ENCODE measurements at places on chromosomes 2 and 18.

DNA sequence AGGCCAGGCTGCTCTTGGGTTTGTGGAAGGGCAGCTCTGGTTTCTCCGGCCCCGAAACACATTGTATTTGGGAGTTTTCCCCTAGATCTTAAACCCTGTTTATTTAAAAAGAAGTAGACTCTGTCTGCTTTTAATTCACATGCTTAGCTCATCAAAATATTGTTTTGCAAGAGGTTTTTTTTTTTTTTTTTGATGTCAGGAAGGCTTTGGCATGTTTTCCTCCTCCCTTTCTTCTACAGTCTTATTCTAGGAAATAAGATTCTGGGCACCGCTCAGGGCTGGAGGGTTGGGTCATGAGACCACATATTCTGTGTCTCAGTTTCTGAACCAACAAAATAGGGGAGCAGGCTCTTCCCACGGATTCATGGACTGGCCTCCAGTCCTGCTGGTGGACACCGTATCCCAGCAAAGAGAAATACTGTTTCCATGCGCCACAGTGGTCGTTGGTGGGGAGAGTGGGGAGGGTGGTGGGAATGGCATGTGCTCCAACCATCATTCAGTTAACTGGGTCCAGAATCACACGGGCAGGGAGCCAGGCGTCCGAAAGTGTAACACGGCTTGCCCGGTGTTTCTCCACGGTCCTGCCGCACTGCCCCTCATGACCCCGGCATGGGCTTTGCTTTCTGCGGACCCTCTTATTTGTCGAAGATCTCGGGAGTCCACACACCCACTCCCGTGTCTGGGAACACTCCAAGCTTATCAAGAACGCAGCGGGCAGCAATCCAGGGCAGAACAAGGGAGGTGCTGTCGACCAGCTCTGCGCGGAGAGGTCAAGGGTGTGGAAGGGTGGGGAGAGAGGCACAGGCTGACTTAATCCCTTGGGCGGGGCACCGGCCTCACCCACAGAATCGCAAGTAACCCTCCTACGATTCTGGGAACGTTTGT is 176.7 kb downstream of the GLI2 start:
- DNase-seq: no peak

DNA sequence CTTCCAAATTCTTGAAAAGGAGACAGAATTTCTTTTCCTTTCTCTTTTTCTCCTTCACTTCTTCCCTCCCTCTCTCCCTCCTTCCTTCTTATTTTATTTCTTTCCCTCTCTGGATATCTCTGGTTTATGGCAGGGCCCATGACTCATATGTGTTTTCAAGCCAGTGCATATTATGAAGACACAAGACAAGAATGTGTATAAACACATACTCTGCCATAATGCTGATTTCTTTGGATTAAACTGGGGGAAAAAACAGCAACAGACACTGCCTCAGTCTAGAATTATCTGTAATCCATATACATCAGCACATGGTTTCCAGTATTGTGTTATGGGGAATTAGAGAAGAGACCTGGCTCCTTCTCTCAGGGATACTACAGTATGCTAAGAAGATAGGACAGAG is 82.8 kb upstream of the CPO start:
- no peak for DNase-seq

DNA sequence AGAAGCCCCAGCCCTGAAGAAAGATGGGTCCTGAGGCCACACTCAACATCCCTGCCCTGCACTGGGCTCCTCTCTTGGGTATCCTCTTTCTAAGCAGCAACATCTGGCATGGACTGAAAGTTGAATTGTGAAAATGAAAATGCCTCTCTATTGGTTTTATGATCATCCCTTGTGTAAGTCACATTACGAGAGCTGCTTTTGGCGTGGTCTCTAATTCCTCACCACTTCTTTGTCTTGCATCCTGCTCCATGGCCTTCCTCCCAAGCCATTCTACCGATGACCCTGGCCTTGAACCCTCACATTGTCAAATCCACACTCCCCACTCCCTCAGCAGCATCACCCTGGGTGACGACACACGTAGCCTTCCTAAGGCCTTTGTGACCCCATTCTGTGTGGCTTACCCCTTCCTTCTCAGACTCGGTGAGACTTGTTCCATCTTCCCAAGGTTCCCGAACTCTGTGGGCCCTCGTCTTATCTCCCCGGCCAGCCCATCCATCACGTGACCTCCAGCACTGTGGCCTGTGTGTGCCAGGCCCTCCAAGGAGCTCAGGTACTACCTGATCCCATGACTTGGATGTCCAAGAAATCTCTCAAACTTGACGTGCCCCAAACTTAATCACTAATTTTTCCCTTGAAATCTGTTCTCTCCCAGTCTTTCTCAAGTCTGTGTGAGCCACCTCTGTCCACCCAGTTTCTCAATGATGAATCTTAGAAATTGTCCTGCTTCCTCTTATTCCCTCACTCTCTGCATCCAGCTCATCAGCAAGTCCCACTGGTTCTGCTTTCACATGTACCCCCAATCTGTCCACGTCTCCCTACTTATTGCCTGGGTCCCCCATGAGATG is 194.7 kb upstream of the HS6ST1 start:
- DNase-seq: no peak

- DNase-seq: no peak
Observed at GRCh38 chr2:15560140-15560987, 770 bp downstream of the NBAS start.

DNA sequence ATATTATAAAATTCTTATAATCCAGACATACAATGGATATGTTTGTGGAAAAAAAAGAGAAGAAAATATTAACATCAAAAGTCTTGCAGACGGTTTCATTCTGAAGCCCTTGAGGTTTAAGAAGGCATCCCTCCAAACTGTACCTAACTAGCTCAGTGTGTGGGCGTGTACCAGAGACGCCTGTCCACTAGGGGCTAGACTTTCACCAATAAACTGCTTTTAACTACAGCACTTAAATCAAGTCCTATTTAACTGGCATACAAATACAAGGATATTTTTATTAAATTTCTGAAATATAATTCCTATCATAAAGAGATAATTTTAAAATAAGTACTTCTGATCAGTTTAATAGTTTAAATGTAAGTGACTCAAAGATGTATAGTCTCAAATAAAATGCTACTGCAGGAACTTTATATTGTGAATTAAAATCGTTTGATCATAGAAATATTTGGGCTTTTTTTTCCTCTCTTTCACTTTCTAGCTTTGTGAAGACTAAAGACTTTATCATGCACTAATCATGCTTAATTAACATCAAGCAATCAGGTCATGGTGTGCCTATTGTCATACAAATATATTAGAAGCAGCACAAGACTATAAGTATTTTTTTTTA is 437.7 kb downstream of the SATB2 start:
- no peak for DNase-seq

DNA sequence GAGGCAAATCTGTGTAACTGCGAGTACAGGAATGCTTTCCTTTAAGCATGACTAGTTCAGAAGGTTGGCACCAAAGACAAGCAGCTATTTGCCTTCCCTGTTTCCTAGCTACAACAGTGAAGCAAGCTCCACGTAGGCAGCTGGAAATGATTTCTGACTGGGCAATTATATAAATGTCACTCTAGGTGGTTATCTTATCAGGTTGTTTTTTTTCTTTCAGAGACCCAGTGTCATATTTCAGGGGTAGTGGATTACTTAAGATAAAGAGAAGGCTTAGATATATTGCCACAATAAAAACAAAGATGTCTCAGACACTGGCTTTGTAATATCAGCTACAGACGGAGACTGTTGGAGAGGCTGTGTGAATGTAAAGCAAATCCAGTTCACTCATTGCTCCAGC is 748.9 kb upstream of the NXPH2 start:
- DNase-seq: no peak

DNA sequence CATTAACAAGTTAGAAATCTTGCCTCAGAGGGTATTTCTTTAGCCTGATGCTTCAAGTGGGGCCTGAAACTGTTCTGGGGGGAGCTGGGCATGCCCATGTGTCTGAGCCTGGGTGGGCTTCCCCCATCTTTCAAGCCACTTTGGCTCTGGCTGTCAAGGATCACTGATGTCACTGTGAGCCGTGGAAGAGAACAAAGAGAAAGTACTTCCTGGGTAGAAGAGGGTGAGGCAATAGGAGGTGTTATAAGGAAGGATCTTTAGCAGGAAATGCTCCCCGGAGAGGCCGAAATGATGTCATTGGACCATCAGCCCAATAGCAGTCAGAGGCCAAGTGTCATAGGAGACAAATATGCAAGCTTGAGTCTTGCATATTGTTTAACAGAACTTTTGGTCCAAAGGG is 228.4 kb upstream of the MEX3C start:
- DNase-seq: no peak

DNA sequence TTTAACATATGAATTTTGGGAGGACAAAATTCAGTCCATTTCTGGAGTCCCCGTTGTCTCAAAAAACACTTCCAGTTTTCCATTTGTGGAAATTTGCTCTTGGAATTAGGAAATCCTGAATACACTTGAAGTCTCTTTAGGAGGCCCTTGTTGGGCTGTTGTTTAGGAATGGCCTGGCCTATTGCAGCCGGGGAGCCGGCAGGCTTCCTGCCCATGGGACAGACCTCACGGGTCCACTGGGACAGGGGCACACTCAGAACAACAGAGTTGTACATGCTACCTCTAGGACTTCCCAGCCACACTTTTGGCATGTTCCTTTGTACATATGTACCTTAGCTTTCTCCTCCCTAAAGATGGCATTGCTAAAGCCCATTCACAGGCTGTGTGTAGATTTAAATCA is 57.3 kb downstream of the ACOXL start:
- DNase-seq: no peak

DNA sequence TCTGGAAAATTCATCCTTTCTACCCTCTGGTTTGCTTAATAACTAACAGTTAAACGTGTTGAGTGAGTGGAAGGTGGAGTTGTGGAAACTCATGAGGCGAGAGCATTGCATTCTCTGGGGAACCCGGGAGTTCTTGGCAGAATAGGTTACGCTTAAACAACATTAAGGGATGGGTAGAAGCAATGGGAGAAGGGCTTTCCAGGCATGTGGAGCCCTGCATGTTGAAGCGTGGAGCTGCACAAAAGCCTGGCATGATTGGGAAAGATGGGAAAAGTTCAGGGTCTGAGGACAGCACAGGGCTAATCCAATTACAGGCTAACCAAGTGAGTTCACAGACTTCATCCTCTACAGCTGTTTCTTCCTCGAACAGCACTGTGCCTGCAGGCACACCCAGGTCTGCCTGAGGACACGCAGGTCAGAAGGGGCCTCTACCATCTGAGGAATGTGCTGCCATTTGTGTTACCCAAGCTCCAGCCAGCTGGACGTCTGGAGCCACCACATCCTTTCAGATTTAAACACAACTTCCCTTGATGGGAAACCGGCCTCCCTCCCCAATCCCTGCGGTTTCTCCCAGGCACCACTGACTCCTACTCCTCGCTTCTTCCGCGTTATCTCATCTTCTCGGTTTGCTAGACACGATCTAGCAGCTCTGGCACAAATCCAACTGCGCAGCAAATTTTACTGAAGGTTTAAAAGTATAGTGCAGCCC is 164.2 kb downstream of the ANTXR1 start:
- DNase-seq: no peak

DNA sequence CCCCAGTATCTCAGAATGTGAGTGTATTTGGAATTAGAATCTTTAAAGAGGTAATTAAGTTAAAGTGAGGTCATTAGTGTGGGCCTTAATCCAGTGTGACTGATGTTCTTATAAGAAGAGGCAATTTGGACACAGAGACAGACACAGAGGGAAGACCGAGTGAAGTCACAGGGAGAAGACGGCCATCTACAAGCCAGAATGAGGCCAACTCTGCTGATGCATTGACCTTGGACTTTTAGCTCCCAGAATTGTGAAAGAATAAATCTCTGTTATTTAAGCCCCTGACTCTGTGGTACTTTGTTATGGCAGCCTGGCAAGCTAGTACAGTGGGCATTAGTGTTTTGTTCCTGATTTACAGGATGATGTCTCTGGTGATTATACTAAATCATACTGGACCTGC is 64.6 kb downstream of the LTBP1 start:
- DNase-seq: no peak

GRCh38 chr2:145064511-145064910 is 544.6 kb upstream of the ZEB2 start:
- no peak for DNase-seq

GRCh38 chr2:173991856-173992588 is 26.8 kb upstream of the SP3 start:
- no peak for DNase-seq

- no peak for DNase-seq
Observed at GRCh38 chr2:65766768-65767267, 334.4 kb upstream of the SPRED2 start.

GRCh38 chr2:133966720-133967304 is 287.1 kb upstream of the MGAT5 start:
- DNase-seq: no peak

DNA sequence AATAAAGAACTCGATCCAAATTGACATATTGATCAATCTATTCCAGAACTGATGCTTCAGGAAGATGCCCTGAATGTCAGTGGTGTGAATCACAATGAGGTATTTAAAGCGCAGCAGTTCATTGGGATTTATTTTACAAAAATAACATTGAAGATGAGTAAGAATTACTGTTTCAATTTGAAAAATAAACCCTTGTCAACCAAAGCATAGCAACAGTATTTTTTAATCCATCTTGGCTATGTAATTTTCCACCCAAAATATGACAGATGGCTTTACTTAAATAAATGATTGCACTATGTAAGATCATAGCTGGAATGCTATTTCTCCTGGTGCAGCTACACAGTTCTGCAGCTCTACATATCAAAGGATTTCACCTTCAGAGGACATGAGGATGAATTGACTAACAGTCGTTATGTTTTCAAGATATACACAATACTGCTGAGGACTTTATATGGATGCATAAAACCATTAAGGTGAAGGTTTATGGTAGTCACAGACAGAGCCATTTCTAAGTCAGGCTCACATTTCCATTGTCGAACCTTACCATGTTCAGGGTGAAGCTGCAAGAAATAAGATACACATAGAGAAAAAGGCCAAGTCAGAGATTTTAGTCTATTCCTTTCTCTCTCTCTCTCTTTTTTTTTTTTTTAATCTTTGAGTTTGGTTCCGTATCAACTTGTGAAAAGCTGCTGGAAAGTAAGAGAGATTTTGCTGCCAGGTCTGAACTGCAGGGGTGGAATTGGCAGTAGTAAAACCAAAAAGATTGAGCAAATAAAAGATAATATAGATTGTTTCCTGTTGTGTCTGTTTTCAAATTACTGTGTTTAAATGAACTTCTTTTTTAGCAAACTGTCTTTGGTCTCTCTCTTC is 398.0 kb upstream of the CDH20 start:
- no peak for DNase-seq

DNA sequence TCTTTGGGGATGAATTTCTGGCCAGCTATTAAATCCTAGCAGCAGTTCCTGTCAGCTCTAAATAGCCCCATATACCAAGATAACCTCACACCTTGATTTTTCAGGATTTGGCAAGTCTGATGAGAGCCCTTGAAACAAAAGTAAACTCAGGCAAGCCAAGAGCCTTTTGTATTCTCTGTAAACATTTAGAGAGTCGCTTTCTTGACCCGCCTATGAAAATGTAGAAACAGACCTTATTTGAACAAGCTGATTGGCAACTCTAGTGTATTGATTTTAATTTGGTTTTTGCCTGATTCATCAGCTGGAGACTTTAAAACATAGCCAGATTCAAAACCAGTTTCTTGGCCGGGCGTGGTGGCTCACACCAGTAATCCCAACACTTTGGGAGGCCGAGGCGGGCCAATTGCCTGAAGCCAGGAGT is 43.4 kb downstream of the CABLES1 start:
- DNase-seq: no peak

- no peak for DNase-seq
Observed at GRCh38 chr2:168119515-168120141, 127.8 kb downstream of the STK39 start.
